GM23248 (cell line): ENCODE measurements at places on chromosomes 3 and 15. TPM values are rescaled to one million over a fixed set of nuclear protein-coding genes. Genes with fewer than 3 reads are reported as not detected.

GRCh38 chr3:25662736-25663320 lies 1.9 kb downstream of the TOP2B start:
- DNase-seq = peak; percentile 26

Gene CFAP100
- total RNA-seq = not detected in 2 replicates

DNA sequence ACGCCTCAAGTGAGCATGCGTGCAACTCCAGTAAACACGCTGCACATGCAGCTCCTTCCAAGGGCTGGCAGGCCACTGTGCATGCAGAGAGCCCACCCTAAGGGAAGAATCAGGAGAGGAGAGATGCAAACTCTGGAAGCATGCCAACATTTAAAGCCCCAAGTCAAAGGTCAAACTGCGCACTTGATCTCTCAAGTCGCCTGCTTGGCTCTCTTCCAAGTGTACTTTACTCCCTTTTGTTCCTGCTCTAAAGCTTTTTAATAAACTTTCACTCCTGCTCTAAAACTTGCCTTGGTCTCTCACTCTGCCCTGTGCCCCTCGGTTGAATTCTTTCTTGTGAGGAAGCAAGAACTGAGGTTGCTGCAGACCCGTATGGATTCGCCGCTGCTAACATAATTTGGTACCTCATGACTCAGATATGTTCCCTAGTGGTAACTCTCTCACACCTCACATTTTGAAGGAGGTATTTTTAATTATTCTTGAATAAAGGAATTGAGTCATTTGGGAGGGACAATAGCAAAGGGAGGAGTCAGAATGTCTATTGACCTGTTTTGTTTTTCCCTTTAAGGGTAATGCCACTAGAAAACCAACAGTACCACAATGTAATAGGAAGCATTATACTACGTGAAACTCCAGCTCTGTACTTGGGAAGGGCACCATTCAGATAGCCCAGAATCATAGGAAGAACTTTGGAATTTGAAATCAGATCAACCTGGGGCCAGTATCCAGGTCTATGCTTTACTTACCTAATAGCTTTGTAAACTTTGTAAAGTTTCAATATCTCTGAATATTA lies 19.6 kb upstream of the DGKG start:
- DNase-seq = no peak

DNA sequence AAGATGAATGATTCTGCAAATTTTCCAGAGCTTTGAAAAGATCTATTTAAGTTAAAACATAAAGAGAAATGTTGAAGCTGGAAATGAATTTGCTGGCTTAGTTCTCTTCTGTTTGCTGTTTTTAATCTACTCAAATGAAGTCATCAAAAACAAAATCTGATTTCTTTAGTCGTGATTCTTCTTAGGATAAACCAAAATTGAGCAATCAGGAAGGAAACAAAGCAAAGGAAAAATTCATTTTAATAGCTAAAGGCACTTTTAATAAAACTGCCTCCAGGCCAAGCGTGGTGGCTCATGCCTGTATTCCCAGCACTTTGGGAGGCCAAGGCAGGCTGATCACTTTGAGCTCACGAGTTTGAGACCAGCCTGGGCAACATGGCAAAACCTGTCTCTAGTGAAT lies 91.2 kb downstream of the DUT start:
- peak; percentile 57 for DNase-seq

- DNase-seq = peak; percentile 48
These were observed 171.4 kb upstream of the ALCAM start for GRCh38 chr3:105195260-105195659.

Gene NEK11
- 15.9 and 18.5 TPM in 2 replicates for total RNA-seq

Gene DCLK3
- under 0.01 TPM in 1 of 2 replicates, not detected in the other for total RNA-seq

DNA sequence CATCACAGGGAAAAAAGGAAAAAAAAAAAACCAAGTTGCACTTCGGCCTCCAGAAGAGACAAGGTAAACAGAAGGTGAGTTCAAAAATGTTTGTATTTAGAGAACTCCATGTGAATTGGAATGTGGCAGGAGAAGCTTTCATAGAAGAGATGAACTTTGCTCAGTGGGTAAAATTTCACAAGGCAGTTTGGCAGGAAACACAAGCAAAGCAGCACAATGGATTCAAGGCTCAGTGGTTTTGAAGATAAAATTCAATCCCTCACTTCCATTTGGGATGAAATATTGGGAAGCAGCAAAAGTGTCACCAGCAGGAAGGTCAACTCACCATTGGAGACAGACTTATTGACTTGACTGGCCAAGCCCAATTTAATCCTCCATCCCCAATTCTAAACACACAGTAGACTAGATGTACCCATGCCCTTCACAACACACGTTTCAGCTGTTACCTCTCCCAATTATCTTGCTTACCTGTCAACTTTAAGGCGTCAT lies 256.7 kb upstream of the ICE2 start:
- no peak for DNase-seq

- no peak for DNase-seq
These were observed 140.9 kb upstream of the TP63 start for GRCh38 chr3:189490337-189490736.

Gene RETNLB
- total RNA-seq = not detected in 2 replicates

Gene SEMA5B
- total RNA-seq = not detected in 2 replicates

Gene GCNT3
- total RNA-seq = not detected in 2 replicates

- DNase-seq = no peak
These were observed 45.1 kb downstream of the CCDC191 start for GRCh38 chr3:114011059-114011797.

DNA sequence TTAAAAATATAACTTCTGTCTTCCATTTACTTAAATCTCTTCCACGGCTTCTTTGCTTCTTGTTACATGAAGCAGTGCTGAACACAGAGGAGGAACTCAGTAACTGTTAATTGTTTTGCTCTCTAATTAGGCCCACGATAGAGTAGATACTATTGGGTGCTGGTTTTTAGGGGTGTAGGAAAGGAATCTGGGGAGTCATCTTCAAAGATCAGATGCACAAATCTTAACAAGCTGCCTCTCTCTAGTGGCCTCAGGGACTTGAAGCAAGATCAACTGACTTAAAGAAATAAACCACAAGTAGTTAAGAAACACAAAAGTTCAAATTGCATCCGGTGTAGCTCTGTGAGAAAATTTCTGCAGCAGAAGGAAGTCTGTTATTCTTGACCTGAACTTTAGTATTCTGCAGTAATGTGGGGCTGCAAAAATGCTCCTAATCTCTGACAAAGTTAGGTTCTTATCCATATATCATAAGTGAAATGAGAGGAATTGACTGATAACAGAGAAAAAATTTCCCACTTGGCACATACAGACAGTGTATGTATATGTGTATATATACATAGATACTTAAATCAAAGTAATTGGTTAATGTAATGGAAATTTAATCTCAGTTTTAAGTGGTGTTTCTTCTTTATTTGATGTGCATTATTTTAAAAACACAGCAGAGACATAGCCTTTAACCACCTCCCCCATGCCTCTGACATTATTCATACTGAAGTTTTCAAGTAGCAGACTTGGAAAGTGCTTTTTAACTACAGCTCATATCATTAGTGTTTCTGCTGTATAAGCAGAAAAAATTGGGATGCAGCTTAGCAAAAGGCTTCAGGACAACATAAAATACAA lies 51.8 kb downstream of the CHST2 start:
- peak; percentile 67 for DNase-seq
